Small intestine (tissue), 16 donors: ENCODE measurements at places on chromosomes 12 and 14. TPM values are rescaled to one million over a fixed set of nuclear protein-coding genes. Genes with fewer than 3 reads are reported as not detected.

DNA sequence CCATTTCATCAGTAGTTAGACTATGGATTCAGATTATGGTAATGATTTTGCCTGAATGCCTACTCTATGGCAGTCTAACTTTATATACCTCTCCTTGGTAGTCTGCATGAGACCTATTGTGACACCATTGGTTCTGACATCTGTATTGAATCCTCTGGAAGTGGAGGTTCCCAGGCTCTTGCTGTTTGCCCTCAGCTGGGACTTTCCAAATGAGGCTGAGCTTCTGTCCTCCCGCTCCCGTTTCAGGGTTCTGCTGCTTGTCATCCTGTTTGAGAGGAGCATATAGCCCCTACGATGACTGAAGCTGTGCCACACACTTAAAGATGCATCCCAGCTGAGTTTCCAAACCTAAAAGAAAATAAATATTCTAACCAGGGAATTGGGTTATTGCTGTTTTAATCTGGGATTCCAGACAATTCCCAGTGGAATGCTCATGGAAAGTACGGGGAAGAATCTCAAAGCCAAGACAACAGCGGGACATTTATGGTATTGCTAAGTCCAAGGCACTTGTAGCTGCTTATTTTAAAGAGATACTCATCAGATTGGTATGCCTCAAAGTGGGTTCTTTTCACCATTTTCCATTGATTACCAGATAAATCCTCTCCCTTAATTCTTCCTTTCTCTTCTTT, 105.9 kb downstream of the ETV6 start:
- no peak overlapping the region for H3K27ac ChIP-seq
- peaks cover 24% of the 10 kb centered on the region for H3K36me3 ChIP-seq
- H3K4me1 ChIP-seq: no peaks in the 10 kb centered on the region

DNA sequence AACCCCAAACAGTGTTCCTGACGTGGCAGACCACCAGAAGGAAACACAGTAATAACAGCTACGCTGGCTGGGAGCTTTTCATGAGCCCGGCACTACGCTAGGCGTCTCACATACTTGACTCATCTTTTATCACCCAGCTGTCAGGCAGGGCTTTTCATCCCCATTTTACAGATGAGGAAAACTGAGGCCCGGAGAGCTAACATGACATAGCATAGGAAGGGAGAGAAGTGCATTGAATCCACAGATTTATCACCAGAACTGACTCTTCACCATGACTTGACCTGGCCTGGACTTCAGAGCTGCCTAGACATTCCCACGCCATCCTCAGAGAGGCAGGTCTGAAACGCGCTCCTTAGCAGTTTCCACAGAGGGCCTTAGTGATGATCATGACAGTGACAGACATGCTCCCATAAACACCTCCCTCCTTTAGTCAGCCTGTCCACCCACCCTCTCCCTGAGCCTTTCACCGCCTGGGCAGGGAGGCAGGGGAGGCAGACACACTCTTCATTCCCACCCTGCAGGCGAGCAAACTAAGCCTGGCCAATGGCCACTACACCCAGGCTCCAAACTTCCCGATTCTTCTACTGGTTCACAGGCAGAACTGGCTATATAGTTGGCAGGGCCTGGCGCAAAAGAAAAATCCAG, 56.2 kb downstream of the RBM19 start:
- peaks cover 65% of the 10 kb centered on the region for H3K36me3 ChIP-seq
- H3K27ac ChIP-seq: no peak overlapping the region
- no peaks in the 10 kb centered on the region for H3K27me3 ChIP-seq
- no peak for DNase-seq
- H3K4me1 ChIP-seq: no peaks in the 10 kb centered on the region

DNA sequence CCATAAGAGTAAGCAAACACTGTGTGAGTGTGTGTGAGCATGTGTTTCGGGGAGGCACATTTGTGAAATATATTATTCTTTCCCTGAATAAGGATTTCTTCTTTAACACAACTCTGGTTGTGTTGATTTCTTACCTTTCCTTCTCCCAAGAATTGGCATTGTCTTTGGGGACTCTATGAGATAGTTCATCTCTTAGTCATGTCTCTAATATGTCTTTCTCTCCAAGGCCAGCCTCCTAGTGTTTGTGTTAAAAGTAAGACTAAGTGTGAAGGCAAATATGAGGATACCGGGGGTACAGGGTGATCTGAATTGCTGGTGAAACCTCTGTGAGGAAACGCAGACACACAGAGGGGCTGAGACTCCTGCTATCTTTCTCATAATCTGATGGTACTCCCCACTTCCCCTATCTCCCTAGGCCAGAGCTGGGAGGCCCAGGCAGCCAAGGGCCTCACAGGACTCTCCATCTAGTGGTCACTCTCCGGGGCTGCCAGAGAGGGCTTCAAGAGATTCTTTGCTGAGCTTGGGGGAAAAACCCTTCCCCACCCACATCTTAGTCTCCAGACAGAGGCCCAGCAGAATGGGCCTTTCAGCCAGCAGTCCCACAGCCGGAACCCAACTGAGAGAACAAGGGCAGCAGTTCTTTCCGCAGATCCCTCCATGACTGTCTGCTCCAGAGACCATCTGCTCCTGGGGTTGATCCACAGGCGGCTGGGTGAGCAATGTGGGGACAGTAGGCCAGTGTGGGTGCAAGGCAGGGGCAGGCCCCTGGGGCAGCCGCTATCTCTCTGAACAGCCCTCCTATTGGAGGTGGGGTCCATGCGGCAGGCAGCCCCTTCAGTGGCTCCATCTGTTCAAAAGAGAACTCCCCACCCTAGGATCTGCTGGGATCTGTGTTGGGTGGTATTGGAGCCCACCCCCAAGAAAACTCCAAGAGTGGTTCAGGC, 5.8 kb upstream of the HOXC12 start:
- H3K27ac ChIP-seq: no peak overlapping the region
- no peaks in the 10 kb centered on the region for H3K4me1 ChIP-seq
- H3K4me3 ChIP-seq: no peak overlapping the region
- no peaks in the 10 kb centered on the region for H3K36me3 ChIP-seq

DNA sequence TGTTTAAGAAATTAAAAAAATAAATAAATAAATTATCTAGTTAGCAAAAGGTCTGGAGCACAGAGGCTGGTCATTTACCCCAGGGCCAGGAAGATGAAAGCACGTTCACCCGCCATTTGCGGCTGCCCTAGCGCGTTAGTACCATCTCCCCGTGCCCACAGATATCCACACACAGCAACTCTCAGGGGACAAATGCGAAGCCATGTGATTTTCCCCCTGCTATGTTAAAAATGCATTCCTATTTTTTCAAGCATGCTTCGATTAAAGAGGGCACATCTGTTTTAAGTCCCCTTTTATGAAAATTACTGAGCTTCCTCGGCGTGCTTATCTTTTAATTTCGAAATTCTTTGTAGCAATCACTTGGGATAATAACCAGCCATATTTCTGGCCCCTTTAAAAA, 56.9 kb upstream of the PIWIL1 start:
- no peak overlapping the region for H3K4me3 ChIP-seq
- H3K4me1 ChIP-seq: no peaks in the 10 kb centered on the region
- no peaks in the 10 kb centered on the region for H3K27me3 ChIP-seq
- DNase-seq: no peak
- no peak overlapping the region for H3K27ac ChIP-seq

The RNF212B gene
- 0.07 TPM for polyA plus RNA-seq
